ENCODE measurements at places on chromosomes 13 and 19. TPM values are rescaled to one million over a fixed set of nuclear protein-coding genes. Genes with fewer than 3 reads are reported as not detected.

KLK3 gene
- not detected for total RNA-seq

DNA sequence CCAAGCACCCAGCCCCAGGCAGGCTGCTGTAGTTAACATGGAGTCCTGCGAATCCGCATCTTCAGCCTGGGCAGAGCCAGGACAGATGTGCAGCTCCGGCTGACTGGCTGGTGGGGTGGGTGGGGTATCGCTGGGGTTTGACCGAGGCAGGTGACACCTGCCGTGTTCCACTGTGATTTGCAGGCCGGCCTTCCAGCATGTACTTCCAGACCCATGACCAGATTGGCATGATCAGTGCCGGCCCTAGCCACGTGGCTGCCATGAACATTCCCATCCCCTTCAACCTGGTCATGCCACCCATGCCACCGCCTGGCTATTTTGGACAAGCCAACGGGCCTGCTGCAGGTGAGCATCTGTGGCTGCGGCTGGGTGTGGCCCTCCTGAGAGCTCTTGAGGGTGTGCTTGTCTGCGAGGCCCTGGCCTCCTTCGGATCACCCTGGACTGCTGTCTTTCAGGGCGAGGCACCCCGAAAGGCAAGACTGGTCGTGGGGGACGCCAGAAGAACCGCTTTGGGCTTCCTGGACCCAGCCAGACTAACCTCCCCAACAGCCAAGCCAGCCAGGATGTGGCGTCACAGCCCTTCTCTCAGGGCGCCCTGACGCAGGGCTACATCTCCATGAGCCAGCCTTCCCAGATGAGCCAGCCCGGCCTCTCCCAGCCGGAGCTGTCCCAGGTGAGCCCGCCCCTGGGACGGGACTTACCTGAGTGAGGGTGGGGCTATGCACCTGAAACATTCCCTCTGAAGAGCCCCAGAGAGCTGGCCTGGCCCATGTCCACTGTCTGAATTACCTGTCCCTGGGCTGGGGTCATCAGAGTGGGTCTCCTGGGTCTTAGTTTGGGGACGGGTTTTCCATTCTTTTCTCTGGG, 30.6 kb downstream of the CERS1 start:
- DNase-seq = no peak

DNA sequence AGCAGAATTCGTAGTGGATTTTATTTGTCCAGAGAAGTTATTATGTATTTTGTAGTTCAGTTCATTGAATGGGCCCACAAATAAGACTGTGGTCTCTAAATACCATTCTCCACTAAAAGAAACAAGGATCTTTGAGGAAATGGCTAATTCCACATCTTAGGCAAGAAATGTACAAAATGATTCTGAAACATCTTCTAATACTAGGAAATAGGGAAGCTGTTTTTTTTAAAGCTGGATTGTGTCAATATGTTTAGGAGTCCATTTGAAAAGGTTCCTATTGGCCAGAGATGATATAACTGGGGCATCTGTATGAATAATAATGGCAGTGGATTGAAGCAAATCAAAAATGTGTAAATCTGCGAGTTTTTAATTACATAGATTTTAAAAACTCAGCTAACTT, 88.5 kb upstream of the SIAH3 start:
- no peak for DNase-seq

DNA sequence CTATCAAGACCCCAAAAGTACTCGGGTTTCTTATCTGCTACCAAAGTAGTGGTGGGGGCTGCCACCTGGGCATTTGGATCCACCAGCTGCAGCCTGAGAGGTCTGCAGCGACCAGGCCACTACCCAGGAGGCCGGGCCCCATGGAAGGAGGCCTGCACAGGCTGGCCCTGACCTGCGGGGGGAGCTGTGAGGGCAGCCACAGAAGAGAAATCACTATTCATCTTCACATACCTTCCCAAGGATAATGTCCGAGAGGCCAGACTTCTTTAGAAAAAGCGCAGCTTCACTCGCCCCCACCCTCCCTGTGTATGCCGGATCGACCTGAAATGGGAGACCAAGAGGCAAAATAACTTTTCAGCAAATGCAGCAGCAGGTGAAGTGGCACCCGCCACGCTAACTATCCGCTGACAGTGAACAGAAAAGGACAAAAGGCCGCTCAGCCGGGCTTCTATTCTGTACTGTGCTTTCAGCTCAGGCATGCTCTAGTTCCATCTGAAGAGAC, 30.1 kb downstream of the EPS15L1 start:
- DNase-seq = no peak

- DNase-seq = no peak
These were observed 81.1 kb upstream of the SIAH3 start for GRCh38 chr13:45932676-45933075.

GRCh38 chr13:36918246-36919131, 1.5 kb downstream of the SMAD9 start:
- peak; percentile 14 for DNase-seq

DNA sequence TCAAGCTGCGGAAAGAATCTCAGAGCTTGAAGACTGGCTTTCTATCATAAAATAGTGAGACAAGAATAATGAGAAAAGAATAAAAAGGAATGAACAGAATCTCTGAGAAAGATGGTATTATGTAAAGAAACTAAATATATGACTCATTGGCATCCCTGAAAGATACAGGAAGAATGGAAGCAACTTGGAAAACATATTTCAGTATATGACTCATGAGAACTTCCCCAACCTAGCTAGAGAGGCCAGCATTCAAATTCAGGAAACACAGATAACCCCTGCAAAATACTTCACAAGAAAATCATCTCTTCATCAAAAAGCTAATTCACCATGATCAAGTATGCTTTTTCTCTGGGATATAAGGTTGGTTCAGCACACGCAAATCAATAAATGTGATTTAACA, 2318.0 kb downstream of the PCDH9 start:
- no peak for DNase-seq

GRCh38 chr19:4012092-4012974, 4.8 kb downstream of the PIAS4 start:
- no peak for DNase-seq

GRCh38 chr13:20812890-20813289, 39.1 kb upstream of the EEF1AKMT1 start:
- DNase-seq = no peak

ZNF90 gene
- total RNA-seq = 7.5 TPM

- no peak for DNase-seq
These were observed 39.1 kb downstream of the GADD45B start for GRCh38 chr19:2514981-2515518.

- DNase-seq = no peak
These were observed 4.7 kb upstream of the GPR183 start for GRCh38 chr13:99311748-99312492.

All from skin of body (tissue), 3 donors.